ENCODE measurements at places on chromosomes 4 and X.

DNA sequence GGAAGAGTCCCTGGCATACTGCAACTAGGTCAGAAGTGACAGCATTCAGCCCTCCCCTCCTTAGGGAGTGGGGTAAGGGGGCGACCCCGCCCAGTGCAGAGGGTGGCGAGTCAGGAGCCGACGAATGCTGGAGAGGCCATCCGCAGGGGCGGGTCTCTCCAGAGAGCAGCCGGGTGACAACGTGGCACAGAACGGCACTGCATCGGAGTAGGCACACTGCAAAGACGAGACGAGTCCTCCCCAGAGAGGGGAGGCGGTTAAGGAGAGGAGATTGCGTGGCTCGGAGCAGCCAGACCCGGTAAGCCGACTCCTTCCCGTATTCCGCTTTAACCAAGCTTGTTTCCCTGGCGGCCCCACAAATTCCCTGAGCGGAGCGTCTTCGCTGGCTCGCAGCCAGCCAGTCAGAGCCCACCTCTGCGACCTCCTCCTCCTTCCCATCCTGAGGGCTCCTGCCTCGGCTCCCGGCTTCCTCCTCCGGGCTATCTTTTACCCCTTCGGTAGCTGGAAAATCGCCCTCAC lies 54.9 kb downstream of the LINC00632 start:
- DNase-seq, result no peak

DNA sequence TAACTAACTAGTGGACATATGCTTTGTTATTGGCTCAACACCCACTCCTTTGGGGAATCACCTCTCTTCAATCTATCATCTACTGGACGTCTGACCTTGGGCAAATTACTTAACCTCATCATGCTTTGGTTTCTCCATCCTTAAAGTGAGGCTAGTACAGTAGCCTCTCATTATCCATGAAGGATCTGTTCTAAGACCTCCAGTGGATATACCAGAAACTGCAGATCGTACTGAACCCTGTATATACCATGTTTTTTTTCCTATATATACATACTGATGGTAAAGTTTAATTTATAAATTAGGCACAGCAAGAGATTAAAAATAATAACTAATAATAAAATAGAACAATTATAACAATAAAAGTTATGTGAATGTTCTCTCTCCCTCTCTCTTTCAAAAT lies 56.2 kb downstream of the HMGB3 start:
- no peak for DNase-seq

DNA sequence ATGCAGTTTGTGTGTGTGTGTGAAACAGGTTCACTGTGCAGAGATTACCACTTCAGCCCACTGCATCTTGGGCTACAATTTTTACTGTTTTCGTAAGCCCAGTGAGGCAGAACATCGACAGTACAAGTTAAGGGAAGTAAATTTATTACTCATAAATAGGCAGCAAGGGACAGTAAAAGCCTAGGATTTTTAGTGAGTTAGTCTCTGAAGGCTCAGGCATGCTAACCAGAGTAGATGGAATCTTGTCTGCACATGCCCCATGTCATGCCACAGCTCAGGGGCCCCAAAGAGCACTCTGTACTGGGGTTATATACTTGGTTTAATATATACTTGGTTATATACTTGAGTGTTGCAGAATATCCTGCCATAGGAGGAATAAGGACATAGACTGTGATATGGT lies 825.7 kb downstream of the TECRL start:
- DNase-seq, result no peak

DNA sequence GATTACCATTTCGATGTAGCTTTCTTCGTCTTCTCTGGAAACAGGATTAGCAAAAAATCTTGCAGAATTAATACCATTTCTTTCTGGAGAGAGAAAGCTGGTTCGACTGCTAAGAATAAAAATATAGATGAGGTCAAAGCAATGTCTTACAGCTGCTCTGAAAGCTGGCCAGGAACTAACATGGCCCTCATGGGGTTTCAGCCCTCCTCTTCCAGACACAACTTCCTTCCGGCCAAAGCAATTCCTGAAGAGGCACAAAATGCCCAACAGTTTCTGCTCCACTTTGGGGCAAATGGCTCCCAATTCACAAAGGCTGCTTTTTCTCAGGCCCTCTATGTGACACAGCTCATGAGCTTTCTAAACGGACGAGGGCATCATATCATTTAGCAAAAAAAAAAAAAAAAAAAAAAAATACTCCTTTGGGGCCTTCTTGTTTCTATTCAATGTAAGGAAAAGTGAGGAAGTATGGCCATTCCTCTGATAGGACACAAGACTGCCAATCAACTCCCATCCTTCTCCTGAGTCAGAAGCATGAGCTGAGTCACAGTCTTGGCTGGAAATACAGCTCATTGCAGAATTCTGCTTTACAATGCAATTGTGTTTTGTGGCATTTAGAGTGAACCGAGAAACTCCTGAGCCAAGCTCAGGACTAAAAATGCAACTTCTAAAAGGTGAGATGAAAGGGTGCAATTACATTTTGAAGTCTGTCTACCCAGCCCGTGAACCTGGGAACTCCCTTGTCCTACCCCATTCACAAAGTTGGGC lies 42.7 kb upstream of the CTAG2 start:
- no peak for DNase-seq

DNA sequence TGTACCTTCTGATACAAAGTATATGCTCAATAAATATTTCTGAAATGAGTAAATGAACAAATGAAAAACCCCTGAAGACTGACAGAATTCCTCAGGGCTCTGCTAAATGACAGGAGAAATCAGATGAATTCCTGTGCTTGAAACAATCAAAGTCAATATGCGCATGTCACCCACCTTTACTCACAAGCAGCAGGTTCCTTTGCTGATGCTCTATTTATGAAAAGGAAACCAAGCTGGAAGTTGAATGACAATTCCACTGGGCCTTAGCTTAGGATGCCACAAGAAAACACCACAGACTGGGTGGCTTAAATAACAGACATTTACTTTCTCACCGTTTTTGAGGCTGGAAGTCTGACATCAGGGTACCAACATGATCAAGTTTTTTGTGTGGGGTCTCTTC lies 477.5 kb upstream of the TEX13C start:
- no peak for DNase-seq

DNA sequence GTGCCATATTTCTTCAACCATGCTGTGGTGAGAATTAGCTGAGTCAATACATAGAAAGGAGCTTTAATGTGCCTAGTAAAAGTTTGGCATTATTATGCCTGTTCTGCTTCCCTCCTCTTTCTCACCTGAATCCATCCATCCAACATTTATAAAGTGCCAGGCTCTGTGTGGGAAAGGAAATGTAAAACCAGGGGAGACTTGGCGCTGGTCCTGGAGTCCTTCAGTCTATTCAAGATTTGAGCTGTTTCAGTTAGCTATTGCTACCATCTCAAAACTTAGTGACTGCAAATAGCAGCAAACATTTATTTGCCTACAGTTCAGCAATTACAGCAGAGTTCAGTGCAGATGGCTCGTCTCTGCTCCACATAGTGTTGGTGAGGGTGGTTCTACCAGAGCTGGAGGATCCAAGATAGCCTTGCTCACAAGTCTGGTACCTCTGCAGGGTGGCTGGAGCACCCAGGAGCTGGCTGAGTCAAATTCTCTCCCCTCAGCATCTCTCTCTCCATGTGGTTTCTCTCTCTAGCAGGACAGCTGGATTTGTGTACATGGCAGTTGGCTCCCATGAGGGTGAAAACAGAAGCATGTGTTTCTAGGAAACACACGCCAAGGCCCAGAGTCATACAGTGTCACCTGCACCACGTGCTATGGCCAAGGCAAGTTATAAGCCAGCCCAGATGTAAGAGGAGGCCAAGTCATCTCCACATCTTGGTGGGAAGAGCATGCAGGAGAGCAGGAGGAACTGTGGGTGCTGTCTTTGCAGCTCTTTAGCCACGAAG lies 77.3 kb downstream of the FHDC1 start:
- no peak for DNase-seq

DNA sequence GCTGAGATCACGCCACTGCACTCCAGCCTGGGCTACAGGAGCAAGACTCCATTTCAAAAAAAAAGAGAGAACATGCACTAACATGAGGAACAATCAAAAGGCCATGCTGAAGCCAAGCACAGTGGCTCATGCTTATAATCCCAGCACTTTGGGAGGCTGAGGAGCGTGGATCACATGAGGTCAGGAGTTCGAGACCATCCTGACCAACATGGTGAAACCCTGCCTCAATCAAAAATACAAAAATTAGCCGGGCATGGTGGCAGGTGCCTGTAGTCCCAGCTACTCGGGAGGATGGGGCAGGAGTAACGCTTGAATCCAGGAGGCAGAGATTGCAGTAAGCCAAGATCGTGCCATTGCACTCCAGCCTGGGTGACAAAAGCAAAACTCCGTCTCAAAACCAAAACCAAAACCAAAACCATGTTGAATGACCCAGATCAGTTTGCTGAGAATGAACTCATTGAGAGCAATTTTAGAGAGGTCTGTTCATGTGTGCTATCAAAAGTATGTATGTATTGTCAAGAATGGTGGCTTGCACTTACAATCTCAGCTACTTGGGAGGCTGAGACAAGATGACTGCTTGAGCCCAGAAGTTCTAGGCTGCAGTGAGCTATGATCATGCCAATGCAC lies 44.8 kb downstream of the PDS5A start:
- DNase-seq, result no peak

DNA sequence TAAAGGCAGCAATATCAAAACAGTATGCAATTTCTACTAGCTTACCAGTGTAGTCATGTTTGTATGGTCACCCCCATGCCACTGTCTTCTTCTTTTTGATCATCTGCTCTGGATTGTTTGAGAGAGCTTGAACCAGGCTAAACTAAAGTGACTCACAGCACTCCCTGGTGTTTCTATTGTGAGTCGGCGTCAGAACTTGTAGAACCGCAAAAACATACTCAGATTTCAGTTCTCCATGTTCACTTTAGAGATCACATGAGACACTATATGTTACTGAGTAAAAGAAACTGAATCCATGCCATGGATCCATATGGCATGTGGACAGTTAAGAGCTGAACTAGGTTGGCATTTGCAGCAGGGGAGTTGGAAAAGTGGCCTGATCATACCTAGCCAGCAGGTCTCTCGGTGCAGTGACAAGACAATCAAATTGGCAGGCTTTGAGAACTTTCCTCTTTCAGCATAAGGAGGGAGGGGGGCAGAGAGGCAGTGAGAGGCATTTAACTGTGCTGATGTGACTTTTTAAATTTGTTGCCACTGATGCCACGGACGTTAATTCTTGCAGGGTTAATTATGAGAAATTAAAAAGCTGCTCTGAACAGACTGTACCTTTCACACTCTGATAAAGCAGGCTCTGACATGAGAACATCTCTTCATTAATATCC lies 88.4 kb downstream of the AFF2 start:
- DNase-seq, result no peak

GRCh38 chr4:174865418-174865985 lies 36.5 kb upstream of the GLRA3 start:
- no peak for DNase-seq

DNA sequence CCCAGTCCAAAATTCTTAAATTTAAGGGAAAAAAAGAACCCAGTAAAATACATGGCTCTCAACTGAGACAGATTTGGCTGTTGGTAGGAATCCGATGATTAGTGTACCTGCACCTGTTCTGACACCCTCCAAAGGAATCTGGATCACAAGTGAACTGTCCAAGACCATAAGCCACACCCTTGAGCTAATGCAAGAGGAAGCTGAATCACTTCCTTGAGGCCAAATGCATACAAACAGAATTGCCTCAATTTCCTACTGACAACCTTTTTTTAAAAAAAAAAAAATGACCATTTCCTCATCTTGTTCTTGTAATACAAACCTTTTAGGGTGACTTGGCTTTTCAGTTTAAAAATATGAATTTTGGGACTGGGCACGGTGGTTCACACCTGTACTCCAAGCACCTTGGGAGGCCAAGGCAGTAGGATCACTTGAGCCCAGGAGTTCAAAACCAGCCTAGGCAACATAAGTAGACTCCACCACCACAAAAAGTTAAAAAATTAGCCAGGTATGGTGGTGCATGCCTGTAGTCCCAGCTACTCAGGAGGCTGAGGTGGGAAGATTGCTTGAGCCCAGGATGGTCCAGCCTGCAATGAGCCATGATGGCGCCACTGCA lies 10.7 kb upstream of the FBXL5 start:
- DNase-seq, result no peak

DNA sequence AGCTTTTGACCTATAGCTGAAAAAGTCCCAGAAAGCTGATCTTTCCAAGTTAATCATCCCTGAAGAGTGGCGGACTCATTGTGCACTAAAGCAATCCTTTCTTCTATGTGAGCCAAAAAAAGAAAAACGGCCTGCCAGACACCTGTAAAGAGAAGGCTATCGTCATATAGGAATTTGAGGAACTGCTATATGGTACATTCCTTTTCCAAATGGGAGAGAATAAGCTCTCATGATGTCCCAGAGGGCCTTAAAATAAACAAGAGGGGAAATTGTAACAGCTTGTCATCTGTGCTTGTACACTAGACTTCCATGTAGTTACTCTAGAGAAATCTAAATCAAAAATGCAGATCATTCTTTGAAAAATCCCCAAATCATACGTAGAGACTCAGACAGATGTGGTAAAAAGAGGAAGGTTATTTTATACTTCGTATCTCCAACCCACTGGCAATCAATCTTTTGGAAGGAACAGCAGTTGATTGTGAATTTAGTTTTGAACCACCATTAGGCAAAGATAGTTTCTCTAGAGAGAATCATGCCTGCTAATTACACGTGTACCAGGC lies 26.1 kb downstream of the GPR174 start:
- DNase-seq, result no peak

- no peak for DNase-seq
Measured at GRCh38 chr4:8614365-8615193, 22.0 kb downstream of the CPZ start.

- no peak for DNase-seq
Measured at GRCh38 chr4:69689599-69689998, 36.6 kb upstream of the UGT2A1 start.

DNA sequence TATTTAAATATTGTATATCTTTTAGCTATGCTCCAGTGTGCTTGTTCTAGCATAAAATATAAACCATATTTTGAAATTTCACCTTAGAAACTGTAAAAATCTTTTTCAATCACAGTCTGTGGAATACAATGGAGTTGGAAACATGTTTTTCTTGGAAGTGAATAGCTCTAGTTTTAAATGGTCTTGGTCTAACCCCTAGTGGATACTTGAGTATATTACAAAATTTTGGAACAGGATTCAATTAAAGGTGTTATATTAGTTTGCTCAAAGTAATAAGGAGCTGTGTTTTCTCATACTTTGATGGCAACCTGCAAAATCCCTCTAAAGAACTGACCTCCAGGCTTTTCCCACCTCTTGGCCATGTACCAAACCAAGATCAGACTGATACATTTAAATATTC lies 48.2 kb downstream of the STK26 start:
- no peak for DNase-seq

GRCh38 chr4:3010998-3011397 lies 47.6 kb downstream of the GRK4 start:
- DNase-seq, result no peak

- DNase-seq, result no peak
Measured at GRCh38 chr4:148881860-148882643, 439.8 kb upstream of the NR3C2 start.

- DNase-seq, result no peak
Measured at GRCh38 chr4:159297091-159297490, 194.2 kb downstream of the RAPGEF2 start.

DNA sequence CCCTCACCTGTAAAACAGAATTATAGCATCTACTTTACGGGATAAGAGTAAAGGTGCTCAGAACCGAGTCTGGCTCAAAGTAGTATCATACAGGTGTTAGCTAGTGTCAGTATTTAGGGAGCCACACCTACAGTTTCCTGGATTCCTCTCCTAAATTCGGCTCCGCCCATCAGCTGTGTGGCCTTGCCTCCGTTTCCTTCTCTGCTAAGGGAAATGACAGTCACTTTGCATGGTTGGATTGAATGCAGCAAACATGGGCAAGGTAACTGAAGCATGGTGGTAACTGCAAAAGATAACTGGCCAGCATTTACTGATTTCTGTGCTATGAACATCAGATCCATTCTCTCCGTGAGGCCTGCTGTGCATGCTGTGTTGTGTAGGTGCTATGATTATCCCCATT lies 2.8 kb downstream of the PPP1R3F start:
- DNase-seq, result no peak
